ENCODE measurements at places on chromosomes 6 and 20.

DNA sequence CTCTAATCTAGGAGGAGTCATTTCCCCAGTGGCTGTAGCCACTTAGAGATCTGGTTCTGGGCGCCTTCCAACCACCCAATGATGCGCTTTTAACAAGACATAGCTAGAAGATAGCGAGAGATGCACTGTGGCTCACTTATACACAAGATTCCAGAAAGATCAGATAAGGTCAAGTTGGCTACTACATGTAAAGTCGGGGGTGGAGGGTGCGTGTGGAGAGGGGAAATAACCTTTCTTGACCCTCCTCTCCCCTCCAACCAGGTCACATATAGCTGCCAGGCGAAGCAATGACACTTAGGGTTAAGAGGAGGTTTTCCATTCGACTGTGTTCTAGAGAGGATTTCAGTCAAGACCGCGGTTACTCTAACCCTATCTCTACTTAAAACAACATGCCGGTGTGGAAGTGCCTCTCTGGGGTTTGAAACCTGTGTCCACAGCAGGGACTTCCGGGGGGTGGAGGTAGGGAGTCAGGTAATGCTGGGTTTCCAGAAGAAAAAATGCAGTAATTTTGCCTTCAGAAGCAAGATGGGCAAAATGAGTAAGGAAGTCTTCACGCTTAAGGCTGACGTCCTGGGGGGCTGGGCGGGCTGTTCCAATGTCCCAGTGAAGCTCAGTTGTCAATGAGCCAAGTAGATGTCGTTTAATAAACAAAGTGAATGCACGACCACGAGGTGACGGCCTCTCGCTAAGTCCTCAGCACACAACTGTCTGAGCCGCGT is 1.8 kb upstream of the SIM1 start:
- no peak for DNase-seq

- DNase-seq, result no peak
These were observed 497.9 kb upstream of the JARID2 start for GRCh38 chr6:14747881-14748520.

DNA sequence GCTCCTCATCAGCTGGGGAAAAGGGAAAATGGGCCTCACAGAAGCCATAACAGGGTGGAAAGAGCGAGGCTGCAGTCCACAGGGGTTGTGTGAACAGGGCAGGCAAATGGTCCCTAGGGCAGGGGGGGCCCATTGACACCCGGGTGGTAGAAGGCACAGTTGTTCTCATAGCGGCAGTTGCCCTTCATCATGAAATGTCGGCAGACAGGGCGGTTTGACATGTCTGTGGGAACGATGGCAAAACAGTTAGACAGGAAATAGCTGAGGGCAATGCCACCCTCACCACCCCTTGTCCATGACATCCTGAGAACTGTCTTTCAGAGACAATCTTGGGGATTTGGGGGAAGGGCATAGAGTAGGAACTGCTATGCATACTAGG is 15.6 kb downstream of the PPP1R10 start:
- no peak for DNase-seq

DNA sequence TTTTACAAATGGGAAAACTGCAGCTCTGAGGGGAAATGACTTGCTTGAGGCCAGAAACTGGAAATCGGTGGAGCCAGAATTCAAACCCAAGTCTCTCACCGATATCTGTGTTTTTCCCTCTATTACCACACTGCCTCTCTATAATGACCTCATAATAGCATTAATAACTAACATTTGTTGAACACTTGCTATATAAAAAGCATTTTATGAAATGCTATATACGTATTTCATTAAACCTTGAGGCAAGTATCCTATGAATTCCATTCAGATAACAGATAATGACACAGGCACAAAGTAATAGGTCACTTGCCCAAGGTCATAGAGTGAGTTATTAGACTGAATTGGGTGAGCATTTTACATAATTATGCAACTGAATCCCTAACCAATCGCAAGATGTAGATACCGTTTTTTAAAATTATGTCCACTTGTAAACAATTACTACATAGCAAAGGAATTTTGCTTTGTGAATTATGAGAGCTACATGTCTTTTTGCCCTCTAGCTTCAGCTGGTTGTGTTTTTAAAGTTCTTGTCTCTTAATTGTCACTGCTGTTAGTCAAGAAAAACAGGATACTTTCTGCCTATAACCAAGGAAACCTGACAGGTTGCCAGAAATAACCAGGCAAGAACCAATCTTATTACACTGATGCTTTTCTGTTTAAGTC is 4.7 kb downstream of the DSN1 start:
- no peak for DNase-seq

- no peak for DNase-seq
These were observed 205.5 kb downstream of the ZNF217 start for GRCh38 chr20:53387983-53388675.

DNA sequence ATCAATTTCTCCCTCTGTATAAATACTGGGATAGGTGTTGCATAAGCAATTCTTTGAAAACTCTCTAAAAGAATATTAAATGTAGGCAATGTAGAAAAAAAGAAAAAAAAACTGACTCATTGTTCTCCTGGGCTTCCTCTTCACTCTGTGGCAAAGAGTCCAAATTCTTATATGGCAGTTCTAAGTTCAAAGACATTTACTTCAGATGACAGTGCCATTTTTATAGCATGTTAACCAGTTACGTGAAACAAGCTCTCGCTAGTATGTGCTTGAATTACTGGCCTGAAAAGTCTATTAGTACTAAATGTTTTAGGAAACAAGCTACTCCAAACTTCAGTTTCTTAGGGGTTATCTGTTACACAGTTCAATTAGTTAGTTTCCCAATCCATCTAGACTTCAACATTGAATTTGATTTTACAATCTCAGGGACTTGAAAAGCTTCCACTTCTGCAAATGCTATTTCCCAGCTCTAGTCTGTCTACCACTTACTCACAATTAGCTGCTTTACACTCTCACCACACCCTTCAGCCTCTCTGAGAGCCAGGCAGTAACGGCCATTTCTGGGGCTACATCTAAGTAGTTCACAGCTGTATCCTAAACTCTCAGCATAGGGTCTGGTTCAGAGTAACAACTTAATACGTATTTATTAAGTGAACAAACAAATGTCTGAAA is 100.4 kb downstream of the OGFRL1 start:
- DNase-seq, result no peak

DNA sequence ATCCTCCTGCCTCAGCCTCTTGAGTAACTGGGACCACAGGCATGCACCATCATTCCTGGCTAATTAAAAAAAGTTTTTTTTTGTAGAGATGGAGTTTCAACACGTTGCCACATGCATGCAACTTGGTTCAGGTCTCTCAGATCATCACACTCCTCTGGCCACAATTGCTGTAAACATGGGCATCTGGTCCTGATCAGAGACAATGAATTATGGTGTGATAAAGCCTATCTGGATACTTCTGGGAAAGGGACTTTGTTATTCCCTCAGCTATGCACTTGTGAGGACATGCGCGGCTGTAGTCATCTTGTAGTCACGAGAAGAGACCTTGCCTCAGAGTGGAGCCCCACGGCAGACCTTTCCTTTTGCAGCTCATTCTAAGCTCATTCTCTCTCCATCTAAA is 210.9 kb upstream of the ZFP64 start:
- DNase-seq, result no peak

GRCh38 chr6:116291701-116292396 is 12.1 kb upstream of the TSPYL1 start:
- DNase-seq, result no peak

GRCh38 chr6:22141241-22141745 is 155.5 kb downstream of the PRL start:
- no peak for DNase-seq

GRCh38 chr20:10481676-10482075 is 46.6 kb downstream of the SLX4IP start:
- DNase-seq, result no peak

GRCh38 chr6:61886608-61887259 is 399.3 kb downstream of the KHDRBS2 start:
- DNase-seq, result no peak

GRCh38 chr6:134722200-134722870 is 227.6 kb downstream of the ALDH8A1 start:
- DNase-seq, result no peak

Measured in stimulated activated CD8-positive, alpha-beta memory T cell treated with anti-CD3 and anti-CD28 coated beads, Interleukin-4, amount 100 ng/mL, for 1 hour (primary cell).